ENCODE measurements at places on chromosomes 4 and X. TPM values are rescaled to one million over a fixed set of nuclear protein-coding genes. Genes with fewer than 3 reads are reported as not detected.

RASL11B gene
- total RNA-seq, result 16.7 TPM

SORCS2 gene
- total RNA-seq, result 2.9 TPM

LSM6 gene
- 49.1 TPM for total RNA-seq

RBPJ gene
- 57.7 TPM for total RNA-seq

PGRMC1 gene
- 53.5 TPM for total RNA-seq

KLHL2 gene
- total RNA-seq, result 26.7 TPM

ABCG2 gene
- total RNA-seq, result 9.5 TPM

MTCP1 gene
- total RNA-seq, result 25.5 TPM

PTPN13 gene
- 48.9 TPM for total RNA-seq

EDA gene
- total RNA-seq, result 4.3 TPM

SMIM9 gene
- total RNA-seq, result not detected

TSPAN6 gene
- 133 TPM for total RNA-seq

BTK gene
- 3.6 TPM for total RNA-seq

SYTL5 gene
- 1.1 TPM for total RNA-seq

PAGE4 gene
- 1.8 TPM for total RNA-seq
